Foreskin keratinocyte (primary cell): ENCODE measurements at places on chromosomes 3 and 15.

- DNase-seq = no peak
These were observed 507.0 kb upstream of the TPRG1 start for GRCh38 chr3:188664795-188665194.

- DNase-seq = no peak
These were observed 75.9 kb downstream of the DGKG start for GRCh38 chr3:186286114-186286513.

GRCh38 chr15:93413745-93414144 lies 324.7 kb upstream of the RGMA start:
- DNase-seq = no peak

DNA sequence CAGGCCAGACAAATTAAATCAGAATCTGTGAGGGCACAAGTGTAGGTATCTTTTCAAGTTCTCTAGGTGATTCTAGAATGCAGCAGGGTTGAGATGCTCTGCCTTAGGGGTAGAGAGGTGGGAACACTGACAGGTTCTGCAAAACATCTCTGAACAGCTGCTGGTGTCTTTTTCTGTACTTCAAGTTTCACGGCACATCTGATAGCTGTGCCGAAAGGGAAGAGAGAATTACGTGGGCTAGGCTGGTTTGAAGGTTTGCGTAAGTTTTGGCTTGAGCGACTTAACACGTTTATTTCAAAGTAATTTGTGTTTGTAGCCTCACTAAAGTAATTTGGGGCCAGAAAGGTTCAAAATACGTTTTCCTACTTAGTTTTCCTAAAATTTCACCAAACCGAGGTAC lies 22.5 kb downstream of the PXK start:
- no peak for DNase-seq

GRCh38 chr3:142530296-142530695 lies 48.2 kb downstream of the ATR start:
- no peak for DNase-seq

- peak; percentile 95 for DNase-seq
These were observed 56.9 kb downstream of the MEGF11 start for GRCh38 chr15:66196602-66197001.

GRCh38 chr3:32686713-32687112 lies 1.7 kb downstream of the CNOT10 start:
- no peak for DNase-seq

DNA sequence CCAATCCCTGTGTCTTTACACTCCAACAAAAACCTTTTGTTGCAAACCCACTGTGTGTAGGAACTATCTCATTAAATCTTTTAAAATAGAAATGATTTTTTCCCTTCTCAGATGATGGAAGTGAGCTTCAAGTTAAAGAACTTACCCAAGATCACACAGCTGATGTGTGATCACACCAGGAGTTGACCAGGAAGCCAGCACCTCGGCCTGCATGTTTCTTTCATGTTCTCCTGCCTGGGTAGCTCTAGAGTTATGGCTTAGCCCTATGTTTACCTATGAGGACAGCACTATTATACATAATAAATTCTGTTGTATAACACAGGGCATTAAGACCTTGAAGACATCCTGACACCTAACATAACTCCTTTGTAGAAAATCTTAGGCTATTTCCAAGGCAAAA lies 132.1 kb upstream of the KLHL25 start:
- no peak for DNase-seq

DNA sequence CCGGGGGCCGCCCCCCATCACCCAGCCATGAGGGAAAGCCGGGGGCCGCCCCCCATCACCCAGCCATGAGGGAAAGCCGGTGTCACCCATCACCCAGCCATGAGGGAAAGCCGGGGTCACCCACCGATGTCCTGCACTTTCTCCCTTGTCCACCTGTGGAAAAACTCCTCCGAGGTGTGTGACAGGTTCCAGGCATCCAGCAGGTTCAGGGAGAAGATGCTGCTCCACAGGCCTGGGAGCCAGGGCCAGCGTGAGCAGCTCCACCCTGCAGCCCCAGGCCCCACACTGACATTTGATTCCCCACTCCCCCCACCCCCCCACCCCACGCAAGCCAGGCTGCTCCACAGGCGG lies 15.5 kb upstream of the EHD4 start:
- no peak for DNase-seq

DNA sequence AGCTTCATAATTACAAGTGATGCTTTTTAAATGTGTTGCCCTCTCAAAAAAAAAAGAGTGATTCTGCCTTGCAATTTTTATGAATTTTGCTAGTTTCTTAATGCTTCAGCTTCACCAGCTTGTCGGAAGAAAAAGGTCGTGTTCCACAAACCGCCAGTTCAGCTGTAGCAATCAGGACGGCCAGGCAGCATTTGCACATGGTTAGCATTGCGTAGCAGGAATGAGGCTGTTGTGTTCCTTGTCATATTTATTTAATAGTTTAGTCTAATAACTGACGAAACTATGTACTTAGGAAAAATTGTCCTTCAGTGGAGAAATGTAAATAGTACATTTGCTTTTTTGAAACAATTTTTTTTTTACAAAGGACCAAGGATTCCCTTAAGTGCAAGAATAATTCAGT lies 64.9 kb upstream of the SELENOK start:
- DNase-seq = no peak

DNA sequence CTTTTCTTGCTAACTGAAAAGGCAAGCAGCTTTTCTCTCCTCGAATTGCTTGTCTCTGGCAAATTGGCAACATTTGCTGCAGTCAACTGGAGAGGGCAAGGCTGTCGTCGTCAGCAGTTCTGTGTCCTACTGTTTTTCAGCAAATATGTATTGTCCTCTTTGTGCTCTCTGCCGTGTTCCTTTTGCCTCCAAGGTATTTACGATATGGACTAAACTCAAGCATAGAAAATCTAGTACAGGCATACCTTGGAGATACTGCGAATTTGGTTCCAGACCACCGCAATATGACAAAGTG lies 558 bp upstream of the SLC30A4 start:
- no peak for DNase-seq

DNA sequence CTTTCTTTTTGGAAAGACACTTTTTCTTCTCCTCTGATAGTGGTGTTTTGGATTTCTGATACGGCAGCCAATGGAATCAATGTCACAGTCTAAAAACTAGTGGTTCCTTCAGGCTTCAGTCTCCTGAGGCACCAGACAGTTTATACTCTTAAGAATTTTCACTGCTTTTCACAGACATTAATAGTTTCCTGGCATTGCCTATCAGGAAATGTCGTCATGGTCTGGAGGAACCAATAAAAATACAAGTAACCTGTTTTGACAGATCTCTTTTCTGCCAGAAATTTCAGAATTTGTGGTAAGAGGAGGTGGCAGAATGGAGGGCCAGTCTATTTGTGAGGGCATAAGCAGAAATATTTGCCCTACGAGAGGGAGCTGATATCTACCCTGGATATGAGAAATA lies 44.8 kb downstream of the FILIP1L start:
- DNase-seq = no peak

- no peak for DNase-seq
These were observed 51.5 kb upstream of the AGTR1 start for GRCh38 chr3:148646126-148646665.

- peak; percentile 90 for DNase-seq
These were observed 181.6 kb downstream of the ABHD5 start for GRCh38 chr3:43872301-43872700.

- no peak for DNase-seq
These were observed 40.4 kb upstream of the LIMD1 start for GRCh38 chr3:45554006-45554666.

GRCh38 chr3:131406274-131406673 lies 24.7 kb downstream of the NUDT16 start:
- DNase-seq = no peak

- no peak for DNase-seq
These were observed at the start of gene GREM1 for GRCh38 chr15:32717426-32718226. TSS of gene GREM1 (plus strand) at chr15:32718004. CDS start at chr15:32730691, 12,687 bp downstream.

DNA sequence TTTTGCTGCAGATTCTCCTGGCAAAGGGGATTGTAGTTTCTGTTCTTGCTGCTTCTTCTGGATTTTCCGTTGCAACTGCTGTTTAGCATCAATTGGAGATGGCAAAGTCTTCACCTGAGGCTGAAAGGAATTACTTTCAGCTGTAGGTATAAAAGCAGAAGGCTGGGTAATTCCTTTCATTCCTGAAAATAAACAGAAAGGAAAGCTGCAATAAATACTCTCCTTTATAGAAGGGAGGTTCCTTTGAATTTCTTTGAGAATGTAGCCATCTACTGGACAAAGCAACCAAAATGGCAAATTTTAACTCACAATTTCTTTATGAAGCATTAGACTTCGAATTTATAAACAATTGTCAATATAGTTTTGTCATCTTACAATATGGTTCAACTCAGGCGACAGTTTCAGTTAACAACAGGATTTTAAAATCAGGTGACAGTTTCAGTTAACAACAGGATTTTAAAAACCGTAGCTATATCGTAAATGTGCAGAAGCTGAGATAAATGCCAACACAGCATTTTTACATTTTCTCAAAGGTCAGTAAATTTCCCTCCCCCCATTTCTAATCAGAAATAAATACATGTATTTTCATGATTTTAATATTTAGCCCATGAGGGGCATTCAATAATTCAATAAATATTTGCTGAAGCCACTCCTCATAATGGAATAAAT lies 104.9 kb upstream of the NEDD4 start:
- no peak for DNase-seq

GRCh38 chr3:42488687-42489086 lies 13.8 kb upstream of the VIPR1 start:
- no peak for DNase-seq

DNA sequence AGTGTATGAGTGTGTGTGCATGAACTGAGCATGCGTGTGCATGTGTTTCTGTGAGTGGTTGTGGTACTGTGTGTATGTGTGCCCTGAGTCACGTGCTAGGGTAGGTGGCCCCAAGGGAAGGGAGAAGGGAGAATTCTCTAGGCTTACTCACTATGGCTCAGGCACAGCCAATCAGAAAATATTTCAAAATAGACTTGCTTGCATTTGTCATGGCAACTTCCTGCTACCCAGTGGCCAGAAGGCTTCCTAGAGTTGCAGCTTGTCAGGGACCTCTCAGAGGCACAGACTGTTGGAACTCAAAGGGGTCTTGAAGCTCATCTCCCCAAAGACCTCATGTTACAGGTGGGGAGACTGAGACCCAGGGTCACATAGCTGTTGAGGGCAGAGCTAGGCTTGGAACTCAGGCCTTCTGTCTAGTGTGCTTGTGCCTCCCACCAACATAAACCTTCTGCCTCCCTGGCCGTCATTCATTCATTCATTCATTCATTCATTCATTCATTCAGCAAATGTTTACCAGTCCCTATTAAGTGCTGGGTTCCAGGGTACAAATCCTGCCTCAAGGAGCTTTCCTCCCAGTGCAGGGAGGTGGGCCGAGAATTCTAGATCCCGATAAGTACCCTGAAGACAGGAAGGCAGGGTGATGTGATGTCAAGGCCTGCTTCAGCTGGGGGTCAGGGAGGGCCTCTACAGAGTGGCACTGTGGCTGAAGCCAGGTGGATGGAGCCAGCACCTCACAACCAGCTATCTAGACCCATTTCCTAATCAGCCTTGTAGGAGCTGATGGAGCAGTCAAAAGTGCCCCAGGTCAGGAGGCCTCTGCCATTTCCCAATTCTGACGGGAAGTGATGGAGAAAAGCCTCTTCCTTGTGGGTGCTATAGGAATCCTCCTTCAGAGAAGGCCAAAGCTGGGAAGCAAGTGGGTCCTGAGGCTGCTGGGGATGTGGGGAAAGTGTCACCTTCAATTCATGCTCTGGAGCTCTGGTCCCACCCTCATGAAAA lies 10.9 kb upstream of the RFT1 start:
- DNase-seq = peak; percentile 80

DNA sequence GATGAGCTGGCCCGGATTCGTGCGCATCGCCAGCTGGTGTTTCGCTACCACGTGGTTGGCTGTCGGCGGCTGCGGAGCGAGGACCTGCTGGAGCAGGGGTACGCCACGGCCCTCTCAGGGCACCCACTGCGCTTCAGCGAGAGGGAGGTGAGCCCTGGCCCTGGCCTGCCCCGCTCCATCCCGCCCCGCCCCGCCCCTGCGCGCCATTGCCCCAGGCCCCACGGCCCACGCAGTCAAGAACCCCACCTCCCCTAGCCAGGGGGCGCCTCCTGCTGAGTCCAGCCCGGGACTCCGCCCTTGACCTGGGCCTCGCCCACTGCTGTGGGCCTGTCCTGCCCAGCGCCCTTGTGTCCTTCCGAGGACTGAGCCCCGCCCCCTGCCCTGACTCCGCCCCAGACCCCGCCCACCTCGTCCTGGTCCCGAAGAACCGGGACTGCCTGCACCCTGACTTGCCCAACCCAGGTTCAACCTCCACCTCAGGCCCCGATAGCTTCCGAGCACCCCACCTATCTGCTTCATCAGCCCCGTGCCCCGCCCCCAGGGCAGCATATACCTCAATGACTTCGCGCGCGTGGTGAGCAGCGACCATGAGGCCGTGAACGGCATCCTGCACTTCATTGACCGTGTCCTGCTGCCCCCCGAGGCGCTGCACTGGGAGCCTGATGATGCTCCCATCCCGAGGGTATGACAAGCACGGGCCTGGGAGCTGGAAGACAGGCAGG lies 14.8 kb downstream of the NT5DC2 start:
- no peak for DNase-seq

GRCh38 chr3:119297169-119297568 lies 3.0 kb downstream of the ARHGAP31 start:
- DNase-seq = no peak

DNA sequence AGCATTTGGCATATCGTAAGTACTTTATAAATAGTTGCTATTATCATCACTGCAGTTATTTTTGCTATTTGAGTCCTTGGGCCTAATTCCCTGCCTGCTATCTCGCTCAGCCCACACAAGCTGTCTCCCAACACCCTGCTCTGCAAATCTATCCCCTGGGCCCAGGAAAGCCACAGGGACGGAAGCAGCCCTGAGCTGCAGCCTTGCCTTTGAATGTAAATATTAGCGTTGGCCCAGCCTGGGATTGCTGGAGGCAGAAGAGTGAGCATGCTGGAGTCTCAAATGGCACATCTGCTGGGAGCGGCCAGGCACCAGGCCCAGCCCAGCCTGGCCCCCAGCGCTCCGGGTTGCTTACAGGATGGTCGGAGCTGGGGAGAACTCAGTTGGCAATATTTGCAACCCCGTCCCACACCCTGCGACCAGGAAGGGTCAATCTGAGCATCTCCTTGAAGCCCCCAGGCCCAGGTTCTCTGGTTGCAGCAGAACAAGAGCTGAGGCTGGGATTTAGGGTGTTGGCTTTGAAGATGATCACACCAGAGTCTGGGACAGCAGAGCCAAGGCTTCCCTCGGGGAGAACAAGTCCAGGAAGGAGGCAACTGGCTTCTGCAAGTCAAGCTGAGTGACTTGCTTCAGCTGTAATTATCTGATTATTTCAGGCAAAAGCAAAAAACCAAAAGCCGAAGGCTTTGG lies 529.6 kb downstream of the SHQ1 start:
- DNase-seq = no peak

DNA sequence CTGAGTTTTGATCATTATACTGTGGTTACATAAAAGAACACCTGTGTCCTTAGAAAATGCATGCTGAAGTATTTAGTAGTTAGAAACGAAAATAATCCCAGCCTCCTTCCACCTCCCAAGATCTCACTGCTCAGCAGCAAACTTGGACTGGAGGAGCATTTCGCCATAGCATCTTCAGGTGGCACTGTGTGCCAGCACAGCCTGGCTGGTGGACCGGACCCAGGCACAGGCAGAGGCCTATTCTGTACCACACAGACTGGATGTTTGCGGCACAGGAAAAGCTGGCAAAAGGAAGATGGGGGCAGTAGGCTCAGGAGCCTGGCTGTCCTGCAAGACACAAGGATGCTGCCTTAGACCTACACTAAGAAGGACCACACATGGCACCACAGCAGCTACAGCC lies 10.2 kb downstream of the STIMATE start:
- no peak for DNase-seq

GRCh38 chr3:138875754-138876664 lies 41.3 kb upstream of the PIK3CB start:
- no peak for DNase-seq

- no peak for DNase-seq
These were observed 8.8 kb downstream of the SLC6A20 start for GRCh38 chr3:45787551-45787950.
